ENCODE measurements at places on chromosomes 4 and X.
A peak's percentile ranks its signal among the peaks of the same experiment; 100 is the strongest.

GRCh38 chrX:13485167-13485566 is 84.2 kb upstream of the EGFL6 start:
- no peak for DNase-seq

- DNase-seq: no peak
Measured at GRCh38 chr4:21882051-21882839, 66.3 kb downstream of the KCNIP4 start.

- DNase-seq: peak; percentile 54
Measured at GRCh38 chrX:148185631-148186030, 204.5 kb downstream of the FMR1NB start.

DNA sequence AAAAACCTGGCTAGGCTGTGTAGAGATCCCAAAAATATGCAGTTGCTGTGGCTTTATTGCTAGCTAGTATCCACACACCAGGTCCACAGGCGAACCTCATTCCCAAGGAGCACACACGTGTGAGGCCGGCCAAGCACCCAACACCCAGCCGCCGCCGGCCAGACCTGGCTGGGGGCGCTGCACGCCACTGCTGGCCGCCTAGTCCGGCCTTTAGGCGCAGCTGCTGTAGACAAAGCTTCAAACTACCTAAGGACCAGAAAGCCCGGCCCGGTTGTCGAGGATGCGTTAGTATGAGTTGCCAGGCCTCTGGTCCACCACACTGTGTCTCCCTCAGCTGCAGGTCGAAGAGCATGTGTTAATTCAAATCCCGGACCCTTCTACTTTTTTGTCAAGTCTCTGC is 3.1 kb downstream of the POU3F4 start:
- DNase-seq: no peak

DNA sequence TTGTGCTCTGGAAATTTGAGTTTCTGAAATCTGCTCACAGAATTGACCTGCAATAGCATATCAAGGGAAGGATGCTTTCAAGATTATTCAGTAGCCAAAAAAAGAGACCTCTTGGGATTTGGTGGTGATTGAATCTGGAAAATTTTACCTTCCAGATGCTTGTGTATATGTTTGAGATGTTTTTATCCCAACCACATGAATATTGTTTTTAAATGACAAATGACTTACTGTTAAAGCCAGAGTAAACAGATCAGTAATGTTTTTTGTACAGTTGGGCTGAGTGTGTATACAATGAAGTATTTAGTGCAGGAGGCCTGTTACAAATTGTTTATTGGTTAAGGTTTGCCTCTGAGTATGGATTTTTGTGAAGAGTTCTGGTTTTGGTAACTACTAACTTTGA is 126.5 kb downstream of the CBR4 start:
- DNase-seq: no peak

- DNase-seq: no peak
Measured at GRCh38 chr4:17134100-17134499, 235.7 kb upstream of the LDB2 start.

DNA sequence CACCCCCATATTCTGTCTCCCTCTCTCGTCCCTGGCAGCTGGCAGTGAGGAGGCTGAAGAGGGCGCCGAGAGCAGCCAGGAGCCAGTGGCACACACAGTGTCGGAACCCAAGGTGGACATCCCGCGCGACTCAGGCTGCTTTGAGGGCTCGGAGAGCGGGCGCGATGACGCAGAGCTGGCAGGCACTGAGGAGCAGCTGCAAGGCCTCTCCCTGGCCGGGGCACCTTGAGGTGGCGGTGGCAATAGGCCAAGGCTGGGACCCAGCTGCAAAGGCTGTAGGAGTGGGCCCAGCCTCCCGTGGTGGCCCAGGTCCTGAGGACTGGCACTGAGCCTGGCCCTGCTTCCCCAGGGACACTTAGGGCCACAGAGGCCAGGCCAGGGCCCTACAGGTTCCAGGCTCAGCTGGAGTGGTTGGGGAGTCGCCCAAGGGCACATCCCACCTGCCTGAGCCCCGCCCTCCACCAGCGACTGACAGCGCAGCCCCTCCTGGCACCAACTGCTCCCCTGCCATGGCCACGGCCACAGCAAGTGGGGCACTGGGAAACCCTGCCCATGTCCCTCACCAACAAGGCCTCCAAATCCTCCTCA is 13.9 kb downstream of the SASH3 start:
- no peak for DNase-seq

DNA sequence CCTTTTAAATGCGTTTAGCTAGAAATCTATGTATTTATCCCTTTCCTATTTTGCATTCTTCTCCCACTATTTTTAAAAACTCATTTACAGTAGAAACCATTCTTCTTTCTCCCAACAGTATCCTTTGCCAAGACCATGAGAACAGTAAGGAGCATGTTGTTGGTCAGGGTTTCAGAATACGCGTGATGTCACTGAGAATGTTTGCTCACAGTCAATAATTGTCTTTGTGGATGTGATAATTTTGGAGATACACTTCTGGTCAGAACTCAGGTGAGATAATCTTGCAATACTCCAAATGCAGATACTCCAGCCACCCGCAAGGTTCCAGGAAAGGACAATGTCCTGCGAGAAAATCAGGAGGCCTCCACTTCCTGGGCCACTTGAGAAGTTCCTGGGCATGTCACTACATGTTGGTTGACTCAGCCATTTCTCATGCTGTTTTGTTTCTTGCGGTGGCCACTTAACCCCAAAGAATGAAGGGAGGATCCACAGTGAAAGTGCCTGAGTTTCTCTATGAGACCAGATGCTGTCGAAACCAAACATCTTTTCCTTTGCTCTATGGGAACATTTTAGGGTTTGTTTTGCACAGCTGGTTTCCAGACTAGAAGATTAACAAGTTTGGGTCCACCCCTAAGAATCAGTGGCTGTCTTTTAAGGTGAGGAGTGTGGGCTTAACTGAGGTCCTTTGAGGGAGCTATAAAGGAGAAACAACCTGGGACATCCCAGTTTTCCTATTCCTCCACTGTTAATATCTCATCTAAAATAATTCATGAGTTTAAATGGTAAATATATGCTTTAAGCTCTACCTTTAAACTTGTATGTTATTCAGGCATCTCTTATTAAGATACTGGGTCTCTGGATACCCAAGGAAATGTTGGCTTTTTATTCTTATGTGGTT is 116.0 kb downstream of the SOWAHB start:
- no peak for DNase-seq

- DNase-seq: no peak
Measured at GRCh38 chr4:149493492-149493891, 322.2 kb downstream of the IQCM start.

- no peak for DNase-seq
Measured at GRCh38 chr4:99855678-99856077, 38.5 kb downstream of the LAMTOR3 start.

DNA sequence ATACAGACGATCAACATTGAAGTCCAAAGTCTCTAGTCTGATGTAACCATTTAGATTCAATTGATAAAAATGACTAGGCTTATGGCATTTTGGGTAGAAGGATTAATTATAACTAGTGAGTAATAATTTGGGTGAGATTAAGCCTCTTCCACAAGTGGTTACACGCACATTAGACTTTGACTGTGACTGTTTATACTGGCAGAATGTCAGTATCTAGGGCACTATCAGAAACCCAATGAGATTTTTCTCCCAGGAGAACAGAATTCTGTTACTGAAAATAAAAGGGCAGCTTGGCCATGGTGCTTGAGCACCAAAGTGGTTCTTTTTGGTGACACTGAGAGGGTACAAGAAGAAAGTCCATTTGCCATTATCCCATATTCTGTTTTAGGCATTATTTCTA is 3.3 kb downstream of the PLS3 start:
- no peak for DNase-seq

DNA sequence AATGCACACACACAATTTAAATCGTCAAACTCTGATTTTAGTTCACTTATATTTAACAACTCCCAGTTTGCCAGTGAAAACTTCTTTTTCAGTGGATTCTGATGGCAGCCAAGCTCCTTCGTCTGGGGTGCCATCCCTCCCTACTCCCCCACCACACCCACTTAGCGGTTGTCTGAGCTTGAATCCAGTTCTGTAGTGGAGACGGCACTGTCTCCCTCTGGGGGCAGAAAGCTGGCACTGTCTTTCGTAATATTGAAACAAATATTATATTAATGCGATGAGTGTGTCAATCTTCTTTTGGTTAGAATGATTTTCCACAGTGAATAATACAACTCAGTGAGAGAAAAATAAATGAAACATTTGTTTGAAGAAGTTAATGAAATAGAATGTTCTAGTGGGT is 5.4 kb downstream of the MEPE start:
- no peak for DNase-seq

DNA sequence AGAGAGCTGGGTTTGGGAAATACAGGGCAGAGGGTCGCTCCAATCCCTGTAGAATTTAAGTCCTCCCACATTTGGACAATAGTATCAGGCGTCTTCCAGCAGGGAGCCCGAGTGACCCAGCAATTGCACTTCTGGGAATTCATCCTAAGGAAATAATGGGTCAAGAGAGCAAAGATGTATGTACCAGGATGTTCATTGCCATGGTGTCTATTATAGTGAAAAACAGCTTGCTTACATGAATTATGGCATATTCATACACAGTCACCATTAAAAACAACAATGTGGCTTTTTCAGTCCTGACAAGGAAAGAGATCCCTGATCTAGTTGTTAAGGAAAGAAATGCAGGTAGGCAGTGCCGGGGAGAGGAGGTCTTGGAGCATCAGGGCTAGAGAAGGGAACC is 167.7 kb downstream of the PJA1 start:
- DNase-seq: no peak

All from NCI-H524 treated with DMSO at 0.1 percent for 48 hours (cell line).